ENCODE measurements at places on chromosomes 5 and 9.

DNA sequence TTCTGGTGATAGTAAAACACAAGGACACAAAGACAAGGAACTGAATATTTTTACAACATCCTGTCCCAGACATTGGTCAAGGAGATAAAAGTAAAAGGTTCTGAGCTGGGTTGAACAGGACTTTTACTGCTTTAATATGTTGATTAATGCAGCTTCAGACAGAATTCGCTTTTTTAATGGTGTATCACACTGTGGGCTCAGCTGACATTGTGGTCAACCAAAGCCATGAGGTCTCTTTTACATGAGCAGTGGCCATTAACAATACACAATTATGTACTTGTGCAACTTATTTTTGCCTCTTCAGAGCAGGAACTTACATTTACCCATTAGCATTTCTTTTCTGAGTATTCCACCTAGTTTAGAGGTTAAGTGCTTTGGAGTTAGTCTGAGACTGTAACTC is 22.8 kb upstream of the ERBIN start:
- no peak for DNase-seq

DNA sequence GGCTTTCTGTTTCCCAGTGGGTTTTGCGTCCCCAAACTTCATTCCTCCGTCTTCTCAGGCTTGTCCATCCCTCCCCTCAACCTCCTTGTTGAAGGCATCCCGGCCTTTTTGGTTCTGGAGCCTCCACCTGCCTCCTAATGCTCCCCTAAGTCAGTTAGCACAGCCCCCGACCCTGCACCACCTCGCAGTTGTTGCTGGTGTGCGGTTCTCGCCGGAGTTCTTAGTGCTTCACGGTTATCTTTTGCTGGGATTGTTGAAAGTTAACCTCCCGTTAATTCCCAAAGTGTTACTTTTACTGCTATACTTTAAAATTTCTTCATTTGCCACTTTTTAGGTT is 447 bp downstream of the UBLCP1 start:
- DNase-seq = no peak

- no peak for DNase-seq
Measured at GRCh38 chr5:144048259-144048856, 122.1 kb downstream of the YIPF5 start.

- no peak for DNase-seq
Measured at GRCh38 chr5:42760426-42760825, 3.8 kb downstream of the CCDC152 start.

DNA sequence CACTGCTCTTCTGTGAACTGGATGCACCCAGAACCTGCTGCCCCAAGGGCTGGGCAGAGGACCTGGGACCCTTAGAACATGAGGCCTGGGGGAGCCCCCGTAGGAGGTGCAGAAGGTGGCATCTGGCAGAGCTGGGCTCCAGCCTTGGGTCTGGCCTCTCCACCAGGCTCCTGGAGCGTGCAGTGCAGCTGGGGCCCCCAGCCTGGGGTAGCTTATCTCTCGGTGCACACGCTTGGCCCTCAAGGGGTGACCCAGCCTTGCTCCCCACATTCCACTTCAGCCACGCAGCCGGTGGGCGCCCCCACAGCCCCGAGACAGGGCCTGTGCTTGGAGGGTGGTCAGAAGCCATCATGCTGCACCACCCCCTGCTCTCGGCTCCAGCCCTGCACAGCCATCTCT is 5.6 kb upstream of the NR5A1 start:
- DNase-seq = no peak

- DNase-seq = no peak
Measured at GRCh38 chr5:134153657-134154056, 23.1 kb downstream of the SKP1 start.

- DNase-seq = no peak
Measured at GRCh38 chr9:135023786-135024405, 63.6 kb upstream of the OLFM1 start.

GRCh38 chr9:107274953-107275422 is 8.1 kb upstream of the RAD23B start:
- DNase-seq = no peak

GRCh38 chr9:106700676-106701075 is 162.3 kb upstream of the ZNF462 start:
- no peak for DNase-seq

DNA sequence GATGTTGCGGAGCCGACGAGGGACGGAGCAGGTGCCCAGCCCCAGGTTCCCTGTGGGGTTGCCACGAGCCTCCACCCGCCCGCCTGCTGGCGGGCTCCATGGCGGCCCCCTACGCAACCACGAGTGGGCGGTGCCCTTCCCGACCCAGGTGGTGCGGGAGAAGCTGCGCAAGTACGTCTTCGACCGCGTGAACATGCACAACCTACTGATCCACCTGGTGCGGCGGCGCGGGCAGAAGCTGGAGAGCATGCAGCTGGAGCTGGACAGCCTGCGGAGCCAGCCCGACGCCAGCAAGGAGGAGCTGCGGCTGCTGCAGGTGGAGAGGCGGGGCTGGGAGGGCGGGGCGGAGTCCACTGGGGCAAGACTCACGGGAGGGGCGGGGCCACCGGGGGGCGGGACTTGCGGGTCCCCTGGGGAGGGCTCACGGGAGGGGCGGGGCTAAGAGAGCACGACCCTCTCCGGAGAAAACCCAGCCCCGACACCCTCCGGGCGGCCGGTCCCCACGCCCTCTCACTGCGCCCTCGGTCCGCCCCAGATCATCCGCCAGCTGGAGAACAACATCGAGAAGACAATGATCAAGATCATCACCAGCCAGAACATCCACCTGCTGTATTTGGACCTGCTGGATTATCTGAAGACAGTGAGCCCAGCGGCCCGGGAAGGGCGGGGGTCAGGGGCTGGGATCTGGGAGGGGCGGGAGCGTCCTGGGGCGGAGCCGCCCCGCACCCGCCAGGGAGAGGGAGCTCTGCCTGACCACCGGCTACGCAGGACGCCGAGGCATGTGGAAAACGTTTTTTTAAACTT is 3.9 kb downstream of the CCDC183 start:
- DNase-seq = no peak

DNA sequence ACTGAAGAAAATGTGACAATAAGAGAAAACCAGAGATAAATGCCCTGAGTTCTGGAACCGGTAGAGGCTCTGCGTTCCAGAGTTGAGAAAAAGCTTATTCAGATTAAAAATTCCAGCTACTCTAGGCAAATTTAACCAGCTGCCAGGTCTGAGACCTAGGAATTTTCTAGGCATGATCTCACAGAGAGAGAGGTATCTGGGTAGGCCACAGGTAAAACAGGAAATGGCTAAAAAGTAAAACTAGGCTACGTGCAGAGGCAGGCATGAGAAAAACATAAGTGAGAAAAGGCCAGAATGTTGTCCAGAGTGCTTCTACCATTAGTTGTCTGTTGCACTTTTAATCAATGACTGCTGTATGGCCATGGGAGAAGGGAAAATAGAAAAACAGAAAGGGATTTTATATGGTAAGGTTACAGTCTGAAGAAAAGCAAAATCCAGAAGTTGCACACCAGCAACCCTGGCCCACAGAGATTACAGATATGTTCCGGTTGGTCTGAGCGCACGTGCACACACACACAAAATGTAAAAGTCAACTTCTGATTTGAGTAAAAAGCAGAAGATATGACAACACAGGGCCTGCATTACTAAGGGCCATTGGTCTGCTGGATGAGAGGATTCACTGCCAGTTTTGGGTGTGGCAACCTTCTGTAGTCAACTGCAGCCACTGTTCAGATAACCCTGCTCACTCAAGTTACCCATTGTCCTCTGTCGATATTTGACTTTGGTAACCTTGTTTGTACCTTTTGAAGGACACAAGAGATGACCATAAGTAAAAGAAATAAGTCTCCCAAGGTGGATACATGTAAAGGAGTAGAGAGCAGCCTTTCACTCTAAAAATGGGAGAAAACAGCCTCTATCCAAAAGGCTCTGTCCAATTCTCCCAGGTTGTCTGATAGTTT is 266.0 kb downstream of the DTWD2 start:
- no peak for DNase-seq

- DNase-seq = no peak
Measured at GRCh38 chr5:140633021-140633471, at the start of gene CD14. Gene CD14 (minus strand): TSS chr5:140633175. CDS start chr5:140633071, 104 bp downstream.

GRCh38 chr5:93596676-93597490 is 13.9 kb downstream of the NR2F1 start:
- DNase-seq = no peak

- no peak for DNase-seq
Measured at GRCh38 chr5:80103371-80103770, 68.2 kb downstream of the THBS4 start.

DNA sequence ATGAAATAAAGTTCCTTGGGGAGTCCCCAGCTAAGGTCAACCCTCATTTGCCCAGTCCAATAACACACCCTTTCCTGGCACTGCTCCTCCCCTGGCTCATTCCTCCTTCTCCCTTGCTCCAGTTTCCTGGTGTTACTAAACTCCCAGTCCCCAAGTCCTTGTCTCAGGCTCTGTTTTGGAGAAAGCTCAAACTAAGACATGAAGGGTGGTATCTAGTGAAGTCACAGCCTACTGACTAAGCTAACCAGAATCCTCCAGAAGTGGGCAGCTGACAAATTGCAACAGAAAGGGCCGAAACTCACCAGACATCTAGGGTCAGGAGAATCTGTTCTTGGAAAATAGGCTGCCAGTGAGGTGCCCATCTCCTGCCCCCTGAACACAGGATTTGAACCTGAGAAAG is 118.7 kb upstream of the NEK6 start:
- no peak for DNase-seq

- no peak for DNase-seq
Measured at GRCh38 chr9:14318934-14319580, 5.1 kb upstream of the NFIB start.

DNA sequence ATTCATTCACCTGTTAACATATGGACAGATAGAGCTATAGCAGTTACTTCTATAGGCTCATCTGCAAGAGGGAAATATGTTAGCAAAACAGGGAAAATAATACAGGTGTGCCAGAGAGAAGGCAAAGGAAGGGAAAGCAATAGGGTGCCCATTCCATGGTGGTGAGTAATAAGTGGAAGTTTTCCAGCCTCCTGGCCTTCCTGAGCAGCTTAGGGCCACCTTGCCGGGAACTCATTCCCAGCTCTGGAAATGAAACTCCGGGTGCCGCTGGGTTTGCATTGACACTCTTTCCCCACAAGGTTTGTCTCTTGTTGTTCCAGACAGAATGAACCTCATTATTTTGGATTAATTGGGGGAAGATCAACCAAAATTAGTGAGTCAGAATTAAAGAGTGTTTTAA is 58.4 kb downstream of the SLC1A3 start:
- no peak for DNase-seq

DNA sequence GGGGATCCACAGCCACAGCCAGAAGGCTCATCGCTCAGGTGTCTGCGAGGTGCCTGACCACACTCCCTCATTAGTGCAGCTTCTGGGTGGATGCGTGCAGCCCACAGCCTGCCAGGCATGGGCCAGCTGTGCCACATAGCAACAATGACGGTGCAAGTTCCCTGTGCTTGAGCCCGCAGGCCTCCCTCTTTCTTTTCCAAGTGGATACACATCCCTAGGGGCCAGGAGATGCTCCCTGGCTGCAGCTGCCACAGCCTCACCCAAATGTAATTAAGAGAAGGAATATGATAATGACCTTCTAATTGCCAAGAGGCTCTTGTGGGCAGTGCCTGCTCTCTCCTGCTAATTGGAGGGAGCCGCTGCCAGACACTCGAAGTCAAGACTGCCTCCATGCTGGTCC is 116.0 kb upstream of the PPP1R26 start:
- DNase-seq = no peak

DNA sequence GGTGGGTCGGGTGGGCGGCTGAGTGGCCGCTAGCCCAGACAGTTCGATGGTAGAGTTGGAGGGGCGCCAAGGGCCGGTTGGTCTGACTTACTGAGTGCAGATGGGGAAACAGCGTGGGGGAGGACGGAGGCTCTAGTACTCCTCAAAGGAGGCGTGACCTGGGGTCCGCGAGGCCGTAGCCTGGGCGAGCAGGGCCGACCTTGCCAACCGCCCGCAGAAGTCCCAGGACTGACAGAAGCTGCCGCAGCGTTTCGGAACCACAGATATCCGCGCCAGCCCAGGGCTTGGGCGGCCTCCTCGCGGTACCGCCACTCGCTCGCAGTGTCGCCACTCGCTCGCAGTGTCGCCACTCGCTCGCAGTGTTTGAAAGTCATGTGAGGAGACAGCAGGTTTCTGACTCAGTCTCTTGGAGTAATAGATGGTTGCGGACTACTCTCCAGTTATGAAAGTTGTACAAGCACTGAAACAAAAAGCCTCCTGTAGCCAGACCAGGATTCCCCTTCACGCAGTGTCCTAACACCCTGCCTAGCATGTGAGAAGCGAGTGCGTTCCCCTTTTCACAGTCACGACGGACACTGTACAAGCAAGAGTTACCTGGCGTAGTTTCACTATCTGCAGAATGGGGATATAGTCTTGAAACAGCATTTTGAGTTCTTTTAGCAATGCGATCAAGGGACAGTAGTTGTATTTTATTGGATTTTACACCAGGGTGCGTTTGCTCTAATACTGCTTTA is 674 bp downstream of the TMEM38B start:
- DNase-seq = no peak

DNA sequence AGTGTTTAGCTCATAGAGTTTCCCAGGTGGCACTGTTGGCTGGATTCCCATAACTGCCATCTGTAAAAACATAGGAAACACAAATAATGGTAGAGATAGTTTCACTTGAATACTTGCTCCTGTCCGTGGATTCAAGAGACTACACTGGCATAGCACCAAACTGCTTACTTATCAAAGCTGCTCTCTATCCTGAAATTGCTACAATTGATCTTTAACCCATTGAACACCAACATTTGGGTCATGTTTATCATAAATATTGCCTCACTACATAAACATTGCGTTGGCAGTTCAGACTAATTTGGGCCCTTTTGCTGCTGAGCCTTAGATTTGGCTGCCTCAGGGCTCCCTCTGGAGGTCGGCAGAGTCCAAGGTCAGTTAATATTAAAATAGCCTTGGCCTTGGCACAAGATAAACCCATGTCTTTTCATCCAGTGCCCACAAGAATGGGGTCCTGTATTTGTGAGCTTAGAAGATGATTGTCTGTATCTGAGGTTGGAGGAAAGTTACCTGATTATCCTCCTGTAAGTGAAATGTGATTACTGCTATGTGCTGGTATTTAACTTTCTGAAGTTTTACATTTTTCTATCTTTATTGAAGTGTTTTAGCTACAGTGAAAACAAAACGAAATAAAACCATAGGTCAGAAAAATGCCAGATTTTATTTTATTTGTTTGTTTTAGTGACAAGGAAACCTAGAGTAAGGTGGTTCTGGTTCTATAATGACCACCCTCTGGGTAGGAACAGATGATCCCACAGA is 4.0 kb upstream of the RANBP3L start:
- DNase-seq = no peak

GRCh38 chr9:84154320-84154719 is 173.7 kb downstream of the RMI1 start:
- no peak for DNase-seq

GRCh38 chr5:142015781-142016533 is 3.1 kb upstream of the GNPDA1 start:
- no peak for DNase-seq

Data from cerebellar nuclear complex (tissue), 1 donor.